ENCODE measurements at places on chromosomes 2 and 18. TPM values are rescaled to one million over a fixed set of nuclear protein-coding genes. Genes with fewer than 3 reads are reported as not detected.
A peak's percentile ranks its signal among the peaks of the same experiment; 100 is the strongest.

Gene SPDYA
- 1.7 TPM for total RNA-seq

Gene RIT2
- not detected for total RNA-seq

Gene MBD1
- 48.6 TPM for total RNA-seq

Gene GKN2
- total RNA-seq: not detected

Gene KYNU
- total RNA-seq: 6.9 TPM

Gene NPC1
- 36.2 TPM for total RNA-seq

DNA sequence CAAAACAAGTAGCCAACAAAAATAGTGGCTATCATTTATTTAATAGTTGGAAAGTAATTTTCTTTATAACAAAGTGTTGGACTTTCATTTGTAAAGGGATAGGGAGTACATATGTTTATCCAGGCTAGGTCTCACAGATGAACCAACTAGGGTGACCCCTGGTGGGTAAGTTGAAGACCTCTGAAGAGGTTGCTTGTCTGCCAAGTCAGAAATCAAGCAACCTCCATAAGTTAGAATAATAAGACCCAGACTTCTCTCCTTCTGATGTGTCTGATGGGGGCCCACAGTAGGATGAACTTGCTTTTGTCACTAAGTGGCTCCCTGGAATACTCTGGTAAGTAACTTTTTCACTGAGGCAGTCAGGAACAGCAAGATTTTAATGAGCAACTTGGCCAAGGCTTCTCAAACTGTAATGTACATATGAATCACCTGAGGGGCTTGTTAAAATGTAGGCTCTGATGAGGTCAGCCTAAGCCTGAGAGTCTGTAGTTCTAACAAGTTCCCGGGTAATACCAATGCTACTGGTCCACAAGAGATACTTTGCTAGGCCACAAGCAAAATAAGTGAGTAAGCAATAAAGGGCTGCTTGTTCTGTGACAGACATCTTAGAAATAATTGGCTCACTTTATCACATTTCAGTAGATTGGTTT lies 319.6 kb downstream of the PIK3C3 start:
- no peak for DNase-seq

- DNase-seq: no peak
Observed at GRCh38 chr2:235956281-235956970, 211.8 kb downstream of the GBX2 start.

GRCh38 chr18:46408334-46408987 lies 248.6 kb downstream of the LOXHD1 start:
- DNase-seq: no peak

- no peak for DNase-seq
Observed at GRCh38 chr2:172819943-172820342, 84.3 kb downstream of the RAPGEF4 start.

- no peak for DNase-seq
Observed at GRCh38 chr2:166350525-166350924, 25.2 kb downstream of the SCN9A start.

GRCh38 chr2:233350708-233351107 lies 3.6 kb upstream of the DGKD start:
- DNase-seq: no peak

- DNase-seq: no peak
Observed at GRCh38 chr2:233289648-233290047, 18.0 kb upstream of the SAG start.

DNA sequence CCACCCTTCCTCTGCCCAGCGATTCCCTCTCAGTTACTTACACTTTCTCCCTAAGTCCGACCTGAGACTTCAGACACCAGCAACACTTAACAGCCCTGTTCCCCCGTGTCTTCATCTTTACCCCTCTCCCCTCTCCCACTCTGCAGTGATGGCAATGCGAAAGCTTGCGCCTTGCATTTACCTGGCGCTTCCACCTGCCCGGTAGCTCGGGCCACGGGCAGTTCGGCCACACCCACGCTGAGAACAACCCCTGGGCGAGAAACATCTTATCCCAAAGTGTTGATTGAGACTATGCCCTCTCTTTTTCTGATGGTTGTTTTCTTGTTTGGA lies 558 bp downstream of the DNAJC10 start:
- DNase-seq: peak; percentile 63

GRCh38 chr18:5300476-5301010 lies 5.0 kb upstream of the ZBTB14 start:
- DNase-seq: no peak

GRCh38 chr2:81260320-81260719 lies 955.8 kb upstream of the LRRTM1 start:
- DNase-seq: no peak

DNA sequence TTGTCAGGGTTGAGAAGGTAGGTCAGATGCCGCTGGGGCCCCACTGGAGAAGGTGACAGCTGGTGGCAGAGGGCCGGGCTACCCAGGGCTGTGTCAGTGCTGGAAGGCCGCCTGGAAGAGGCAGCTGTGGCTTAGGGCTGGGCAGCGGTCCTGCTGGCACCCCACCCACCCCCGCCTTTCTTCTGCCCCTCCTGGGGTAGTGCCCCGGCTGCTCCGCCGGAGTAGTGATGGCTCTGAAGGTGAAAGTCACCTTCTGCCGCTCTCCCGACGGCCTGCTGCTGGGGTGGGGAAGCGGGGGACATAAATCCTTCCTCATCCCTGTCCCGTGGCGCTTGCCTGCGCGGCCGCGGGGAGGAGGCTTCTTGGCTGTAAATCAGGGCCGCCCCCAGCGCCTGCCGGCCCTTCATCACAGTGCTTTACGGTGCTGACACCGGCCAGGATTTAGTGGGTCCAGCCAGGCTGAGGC lies 332.2 kb downstream of the DYSF start:
- no peak for DNase-seq

All from posterior vena cava (tissue), 2 donors.